ENCODE measurements at places on chromosomes 13 and 19. TPM values are rescaled to one million over a fixed set of nuclear protein-coding genes. Genes with fewer than 3 reads are reported as not detected.

DNA sequence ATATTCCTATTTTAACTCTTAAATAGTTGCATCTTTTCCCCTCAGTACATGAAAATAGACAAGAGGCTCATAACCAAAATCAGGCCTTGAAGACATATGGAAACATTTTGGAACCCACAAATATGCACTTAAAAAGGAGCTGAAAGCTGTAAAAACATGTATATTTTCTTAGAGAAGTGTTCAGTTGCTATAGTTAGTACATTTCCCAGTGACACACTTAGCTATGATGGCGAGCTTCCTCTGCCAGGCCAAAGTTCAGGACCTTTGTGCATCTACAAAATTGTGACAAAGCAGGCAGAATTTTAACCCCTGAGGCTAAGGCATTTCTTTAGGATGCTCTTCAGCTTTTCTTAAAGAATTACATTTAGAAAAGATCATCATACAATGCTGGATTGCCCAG, 54.5 kb downstream of the RCBTB2 start:
- no peak for DNase-seq

GRCh38 chr13:78035500-78035899, 116.9 kb upstream of the EDNRB start:
- no peak for DNase-seq

DNA sequence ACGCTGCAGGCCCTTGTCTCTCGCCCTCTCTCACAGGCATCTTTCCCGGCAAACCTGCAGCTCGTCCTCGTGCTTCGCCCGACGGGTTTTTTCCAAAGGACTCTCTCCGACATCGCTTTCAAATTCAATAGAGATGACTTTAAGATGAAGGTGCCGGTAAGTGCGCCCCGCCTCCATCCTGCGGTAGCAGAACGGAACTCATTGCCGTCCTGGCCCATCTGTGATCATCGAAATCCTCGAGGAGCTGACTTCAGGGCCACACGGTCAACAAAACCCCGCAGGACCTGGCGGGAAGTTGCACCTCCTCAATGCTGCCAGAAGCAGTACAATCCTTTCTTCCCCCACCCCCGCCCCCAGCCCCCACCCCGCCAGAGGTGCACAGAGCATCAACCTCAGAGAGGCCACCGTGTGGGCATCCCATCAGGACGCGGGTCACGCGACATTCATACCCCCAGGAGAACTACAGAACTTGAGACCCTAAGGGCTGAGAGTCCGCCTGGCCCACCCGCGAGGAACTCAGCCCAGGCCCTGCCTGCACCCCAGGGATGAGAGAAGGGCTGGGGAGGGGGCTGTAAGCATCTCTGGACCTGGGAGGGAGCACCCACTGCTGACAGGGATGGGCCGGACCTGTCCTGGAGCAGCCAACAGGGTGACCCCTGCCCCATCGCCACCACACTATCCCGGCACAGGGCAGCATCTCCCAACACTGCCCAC, 44.9 kb upstream of the F7 start:
- no peak for DNase-seq

GRCh38 chr19:2302319-2303210, 5.4 kb downstream of the LINGO3 start:
- DNase-seq: no peak

- peak; percentile 85 for DNase-seq
Observed at GRCh38 chr19:34317311-34317927, 47.6 kb upstream of the GPI start.

DNA sequence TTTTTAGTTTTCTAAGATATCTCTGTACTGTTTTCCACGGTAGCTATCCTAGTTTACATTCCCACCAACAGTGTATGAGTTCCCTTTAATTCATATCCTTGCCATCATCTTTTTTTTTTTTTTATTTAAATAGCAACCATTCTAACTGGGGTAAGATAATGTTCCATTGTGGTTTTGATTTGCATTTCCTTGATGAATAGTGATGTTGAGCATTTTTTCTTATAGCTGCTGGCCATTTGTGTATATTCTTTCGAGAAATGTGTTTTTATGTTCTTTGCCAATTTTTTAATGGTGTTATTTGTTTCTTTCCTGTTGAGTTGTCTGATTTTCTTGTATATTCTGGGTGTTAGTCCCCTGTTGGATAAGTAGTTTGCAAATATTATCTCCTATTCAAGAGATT, 454.8 kb downstream of the DACH1 start:
- DNase-seq: no peak

DNA sequence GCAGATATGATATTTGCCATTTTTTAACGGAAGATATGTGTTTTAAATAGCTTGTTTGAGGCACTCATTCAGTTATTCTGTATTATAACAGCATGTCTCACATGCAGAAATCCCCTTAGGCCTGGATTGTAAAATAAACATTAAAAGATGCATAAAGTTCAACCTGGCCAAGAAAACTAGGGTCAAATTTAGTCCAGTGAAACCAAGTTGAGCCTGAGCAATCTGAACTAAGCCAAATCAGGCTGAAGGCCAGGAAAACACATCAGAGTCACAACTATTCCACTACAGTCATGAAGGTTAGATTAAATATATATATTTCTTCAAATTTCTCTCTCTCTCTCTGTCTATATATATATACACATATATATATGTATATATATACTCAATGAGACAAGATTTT, 504.8 kb downstream of the SLITRK1 start:
- DNase-seq: no peak

The QPCTL gene
- total RNA-seq: 10.9 TPM

The TNFSF13B gene
- 1.3 TPM for total RNA-seq

The ZNF730 gene
- total RNA-seq: 1.1 TPM

The SPART gene
- total RNA-seq: 152 TPM

The TNFSF9 gene
- total RNA-seq: 30.9 TPM

The OR7D2 gene
- under 0.01 TPM for total RNA-seq

The LIM2 gene
- total RNA-seq: not detected

The TNNT1 gene
- 5.9 TPM for total RNA-seq
